Activated B cell treated with CpG ODN at 0.5 μM for 24 hours (primary cell): ENCODE measurements at places on chromosomes 2 and 18.

- DNase-seq: no peak
Measured at GRCh38 chr18:39347701-39348100, 1782.1 kb upstream of the CELF4 start.

GRCh38 chr18:36337679-36338402, 40.3 kb downstream of the FHOD3 start:
- DNase-seq: no peak

- no peak for DNase-seq
Measured at GRCh38 chr2:201839727-201840126, 33.4 kb downstream of the CDK15 start.

GRCh38 chr2:139020287-139020686, 240.1 kb upstream of the NXPH2 start:
- no peak for DNase-seq

- DNase-seq: no peak
Measured at GRCh38 chr2:168003876-168004275, 243.5 kb downstream of the STK39 start.

DNA sequence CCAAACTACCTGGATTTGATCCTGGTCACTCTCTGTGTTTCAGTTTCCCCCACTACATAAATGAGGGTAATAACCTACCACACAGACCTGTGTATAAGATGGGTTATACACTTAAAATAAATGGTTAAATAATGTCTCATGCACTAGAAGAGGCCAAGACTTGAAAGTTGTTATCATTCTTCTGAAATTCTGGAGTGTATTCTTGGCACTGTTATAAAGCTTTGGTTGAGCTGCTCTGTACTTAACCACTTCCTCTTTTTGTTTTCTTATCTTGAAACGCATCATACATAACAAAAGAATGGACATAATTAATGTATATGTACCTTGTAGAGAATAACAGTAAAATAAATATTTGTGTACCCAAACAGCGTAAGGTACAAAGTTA, 281.0 kb downstream of the AFF3 start:
- DNase-seq: no peak

- DNase-seq: no peak
Measured at GRCh38 chr2:53353135-53354114, 414.2 kb upstream of the CHAC2 start.

- DNase-seq: no peak
Measured at GRCh38 chr2:149235816-149236375, 94.5 kb upstream of the LYPD6 start.

- no peak for DNase-seq
Measured at GRCh38 chr18:51195086-51195450, 2.4 kb downstream of the MEX3C start.
